ENCODE measurements at places on chromosomes 1 and 21.

DNA sequence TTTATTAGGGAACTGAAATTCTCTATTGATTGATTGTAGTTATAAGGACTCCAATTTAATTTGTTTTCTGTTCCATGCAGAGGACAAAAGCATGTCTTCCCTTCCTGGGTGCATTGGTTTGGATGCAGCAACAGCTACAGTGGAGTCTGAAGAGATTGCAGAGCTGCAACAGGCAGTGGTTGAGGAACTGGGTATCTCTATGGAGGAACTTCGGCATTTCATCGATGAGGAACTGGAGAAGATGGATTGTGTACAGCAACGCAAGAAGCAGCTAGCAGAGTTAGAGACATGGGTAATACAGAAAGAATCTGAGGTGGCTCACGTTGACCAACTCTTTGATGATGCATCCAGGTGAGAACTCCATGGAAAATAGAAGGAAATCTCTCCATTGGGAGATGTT, 1.5 kb downstream of the SETDB1 start:
- DNase-seq: no peak

GRCh38 chr21:40173816-40174215, 306.6 kb downstream of the PCP4 start:
- no peak for DNase-seq

DNA sequence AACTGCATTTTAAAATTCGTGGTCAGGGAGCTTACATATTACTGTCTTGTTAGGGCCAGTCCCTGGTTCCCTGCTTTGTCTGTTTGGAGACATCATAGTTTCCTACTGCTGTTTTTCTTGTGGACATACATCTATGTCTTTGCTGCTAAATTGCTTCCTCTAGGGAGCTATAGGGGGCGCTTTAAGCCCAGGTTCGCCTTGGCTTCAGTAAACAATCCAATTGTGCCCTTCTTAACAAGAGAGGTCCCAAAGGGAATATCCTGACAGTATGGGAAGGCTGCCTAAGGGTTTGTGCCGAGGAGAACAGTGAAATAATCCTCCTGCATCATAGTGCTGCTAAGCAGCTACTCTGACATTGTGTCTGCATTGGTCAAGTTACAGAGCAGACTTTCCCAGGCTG, 112.5 kb downstream of the USH2A start:
- DNase-seq: peak; percentile 86

- DNase-seq: peak; percentile 59
Observed at GRCh38 chr1:53198241-53198651, 1.6 kb downstream of the CPT2 start.

DNA sequence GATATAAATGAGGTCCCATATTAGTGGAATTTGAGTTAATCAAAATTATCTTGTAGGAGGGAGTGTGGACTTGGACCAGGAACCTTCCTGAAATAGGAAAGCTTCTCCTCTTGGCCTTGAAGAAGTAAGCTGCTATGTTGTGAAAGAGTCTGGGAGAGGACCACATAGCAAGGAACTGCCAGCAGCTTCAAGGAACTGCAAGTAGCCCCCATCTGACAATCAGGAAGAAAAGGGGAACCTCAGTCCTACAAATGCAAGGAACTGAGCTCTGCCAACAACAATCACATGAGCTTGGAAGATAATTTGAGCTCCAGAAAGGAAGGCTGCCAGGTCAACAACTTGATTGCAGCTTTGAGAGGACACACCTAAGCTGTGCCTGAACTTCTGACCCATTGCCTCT, 8.2 kb upstream of the PRMT6 start:
- DNase-seq: no peak

DNA sequence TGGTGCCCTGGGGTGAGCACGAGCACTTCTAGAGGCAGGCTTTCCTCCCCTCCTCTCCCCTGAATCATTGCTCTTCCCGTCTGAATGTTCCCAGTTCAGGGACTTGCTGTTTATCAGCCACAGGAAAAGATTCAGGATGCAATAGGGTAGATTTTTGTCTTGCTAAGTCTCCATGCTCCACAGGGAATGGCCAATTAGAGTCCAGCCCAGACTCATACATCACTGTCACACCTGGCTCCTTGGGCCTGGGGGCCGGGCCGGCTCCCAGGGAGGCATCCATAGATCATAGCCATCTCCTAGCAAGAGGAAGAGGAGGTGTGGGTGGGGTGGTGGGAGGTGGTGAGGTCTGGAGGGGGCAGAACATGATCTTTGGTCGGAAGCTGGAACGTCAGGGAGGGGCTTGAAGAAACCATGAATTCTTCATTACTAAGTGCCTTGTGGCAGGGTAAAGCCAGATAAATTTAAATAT, 83.4 kb downstream of the LRRN2 start:
- no peak for DNase-seq

- DNase-seq: no peak
Observed at GRCh38 chr1:83746234-83746633, 252.7 kb downstream of the TTLL7 start.

DNA sequence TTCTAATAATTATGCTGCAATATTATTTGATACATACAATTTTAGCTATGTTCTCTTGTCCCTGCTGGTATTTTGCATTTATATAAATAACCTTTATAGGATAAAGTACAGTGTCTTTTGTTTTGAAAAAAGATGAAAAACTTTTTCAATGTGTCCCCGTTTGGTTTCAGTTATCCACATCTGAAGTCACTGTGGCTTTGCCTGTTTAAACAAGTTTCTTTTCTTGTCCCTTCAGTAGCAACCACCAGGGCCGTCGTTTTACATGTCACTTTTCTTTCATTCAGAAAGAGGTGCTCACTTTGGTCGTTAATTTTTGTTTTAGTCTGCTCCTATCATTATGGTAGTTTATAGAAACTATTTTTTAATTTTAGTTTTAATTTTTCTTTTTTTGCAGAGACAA, 41.4 kb downstream of the RABGAP1L start:
- no peak for DNase-seq

- no peak for DNase-seq
Observed at GRCh38 chr21:31795992-31796391, 64.1 kb upstream of the SCAF4 start.

DNA sequence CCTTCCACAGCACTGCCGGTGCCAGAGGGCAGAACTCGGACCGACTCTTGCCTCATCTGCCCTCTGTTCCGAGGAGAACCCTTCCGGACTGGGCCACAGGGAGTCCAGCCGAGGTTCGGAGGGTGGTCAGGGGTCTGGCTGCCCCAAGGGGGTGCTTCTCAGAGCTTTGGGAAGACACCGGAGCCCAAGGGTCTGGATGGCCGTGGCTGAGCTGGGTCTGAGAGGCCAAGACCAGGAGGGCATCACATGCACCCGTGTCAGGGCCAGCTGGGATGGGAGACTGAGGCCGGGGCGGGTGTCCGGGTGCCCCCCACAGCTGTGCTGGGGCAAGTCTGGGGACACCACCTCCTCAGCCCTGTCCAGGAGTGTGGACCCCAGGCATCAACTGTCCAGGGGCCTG, 51.1 kb downstream of the SLX9 start:
- DNase-seq: no peak

DNA sequence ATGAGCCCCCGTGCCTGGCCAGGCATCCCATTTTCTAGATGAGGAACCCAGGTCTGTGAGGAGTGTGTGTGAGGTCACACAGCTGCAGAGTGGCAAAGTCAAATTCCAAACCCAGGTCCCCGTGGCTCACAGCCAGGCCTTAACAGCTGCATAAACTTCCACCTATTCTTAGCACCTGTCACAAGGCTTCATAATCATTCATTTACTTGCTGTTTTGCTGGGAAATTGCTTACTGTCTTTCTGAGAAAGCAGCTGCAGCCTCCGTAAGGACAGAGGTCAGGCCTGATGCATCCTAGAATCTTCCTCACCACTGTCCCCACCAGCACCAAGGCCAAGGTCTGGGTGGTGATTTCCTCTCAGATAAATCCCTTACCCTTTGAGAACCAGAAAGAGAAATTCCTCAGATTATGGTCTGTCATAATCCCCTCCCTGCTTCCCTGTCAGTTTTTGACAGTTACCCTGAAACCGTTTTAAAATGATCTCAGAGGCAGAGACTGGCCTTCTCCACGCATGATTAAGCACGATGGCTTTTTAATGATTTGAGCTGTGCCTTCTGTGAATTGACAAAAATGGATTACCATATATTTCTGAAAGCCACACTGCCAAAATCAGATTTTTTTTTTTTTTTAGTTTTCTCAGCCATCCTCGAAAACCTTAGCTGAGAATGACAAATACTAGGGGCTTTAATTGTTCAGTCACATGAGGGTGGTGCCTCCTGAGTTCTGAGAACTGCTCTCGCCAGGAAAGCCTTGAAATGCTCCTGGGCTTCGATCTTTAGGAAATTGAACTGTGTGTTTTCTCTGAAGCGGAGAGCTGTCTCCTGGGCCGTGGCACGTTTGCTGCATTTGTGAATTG, 70.0 kb upstream of the SELENON start:
- DNase-seq: no peak

GRCh38 chr1:205438213-205439158, 16.6 kb upstream of the LEMD1 start:
- peak; percentile 84 for DNase-seq

GRCh38 chr1:222288053-222288452, 259.9 kb downstream of the HHIPL2 start:
- no peak for DNase-seq

DNA sequence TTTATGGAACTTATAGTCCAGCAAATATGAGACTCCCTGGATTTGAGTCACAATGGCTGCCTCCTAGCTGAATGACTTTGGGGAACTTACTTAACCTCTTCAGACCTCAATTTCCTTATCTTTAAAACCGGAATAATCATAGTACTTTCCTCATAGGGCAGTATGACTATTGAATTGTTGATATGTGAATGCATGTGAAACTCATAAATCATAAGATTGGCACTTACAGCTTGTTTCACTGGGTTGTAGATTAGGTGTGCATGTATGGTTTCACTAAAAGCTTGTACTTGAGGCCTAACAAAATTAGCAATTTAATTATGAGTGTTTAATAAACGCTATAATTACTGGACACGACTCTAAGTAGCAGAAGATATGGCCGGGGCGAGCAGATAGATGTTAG, 72.5 kb downstream of the ST6GALNAC5 start:
- DNase-seq: no peak

GRCh38 chr1:229900220-229900619, 166.8 kb upstream of the GALNT2 start:
- DNase-seq: no peak

DNA sequence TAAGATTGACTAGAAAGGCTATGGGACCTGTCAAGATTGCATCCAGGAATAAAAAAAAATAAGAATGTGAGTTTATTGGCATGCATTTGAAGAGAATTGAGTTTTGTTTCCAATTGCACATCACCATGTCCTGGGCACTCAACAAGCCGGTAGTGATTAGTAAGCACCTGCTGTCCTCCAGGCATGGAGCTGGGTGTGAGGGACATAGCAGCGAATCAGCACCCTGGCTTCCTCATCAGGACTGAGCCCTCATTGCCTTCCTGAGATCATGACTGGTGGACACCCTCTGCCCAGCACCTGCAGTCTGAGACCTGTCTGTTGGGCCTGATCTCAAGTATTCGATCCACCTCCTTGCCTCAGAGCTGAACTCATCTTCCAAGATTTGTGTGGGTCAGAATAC, 26.8 kb downstream of the S100A6 start:
- no peak for DNase-seq

GRCh38 chr1:198932351-198932991, 293.6 kb downstream of the PTPRC start:
- DNase-seq: peak; percentile 37

DNA sequence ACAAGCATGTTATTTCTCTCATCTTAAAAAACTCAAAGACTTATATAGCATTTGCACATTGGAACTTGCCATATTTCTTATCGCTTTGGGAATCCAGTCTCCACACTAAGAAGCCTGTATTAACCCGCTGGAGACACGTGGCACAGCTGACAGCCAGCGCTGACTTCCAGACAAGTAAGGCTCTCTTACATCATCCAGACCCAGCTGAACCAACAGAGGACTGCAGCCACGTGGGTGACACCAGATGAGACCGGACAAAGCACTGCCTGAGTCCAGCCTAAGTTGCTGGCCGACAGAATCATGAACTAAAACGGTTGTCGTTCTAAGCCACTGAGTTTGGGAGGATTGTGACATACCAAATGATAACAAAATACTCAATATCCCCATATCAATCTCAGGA, 6.3 kb upstream of the CD247 start:
- no peak for DNase-seq

DNA sequence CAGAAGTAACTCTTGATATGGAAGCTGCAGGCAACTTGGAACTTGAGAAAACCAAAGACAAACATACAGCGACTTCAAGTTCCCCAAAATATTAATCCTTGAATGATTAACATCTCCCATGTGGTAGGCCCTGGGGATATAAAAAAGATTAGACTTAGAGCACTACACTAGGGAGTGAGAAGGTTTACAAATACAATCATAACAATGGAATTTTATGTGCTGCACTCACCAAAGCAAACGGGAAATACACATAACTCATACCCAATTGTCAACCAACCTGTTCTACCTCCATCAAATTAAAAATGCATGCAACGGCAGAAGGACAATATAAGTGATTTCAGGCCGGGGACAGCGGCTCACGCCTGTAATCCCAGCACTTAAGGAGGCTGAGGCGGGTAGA, 3.7 kb downstream of the SMYD3 start:
- peak; percentile 7 for DNase-seq

GRCh38 chr21:42285569-42286245, 29.5 kb downstream of the TFF3 start:
- DNase-seq: no peak

GRCh38 chr1:18387307-18387706, 93.4 kb upstream of the KLHDC7A start:
- no peak for DNase-seq

- no peak for DNase-seq
Observed at GRCh38 chr1:218991089-218991488, 182.6 kb upstream of the LYPLAL1 start.

GRCh38 chr21:28393279-28393678, 599.4 kb downstream of the LTN1 start:
- DNase-seq: no peak

DNA sequence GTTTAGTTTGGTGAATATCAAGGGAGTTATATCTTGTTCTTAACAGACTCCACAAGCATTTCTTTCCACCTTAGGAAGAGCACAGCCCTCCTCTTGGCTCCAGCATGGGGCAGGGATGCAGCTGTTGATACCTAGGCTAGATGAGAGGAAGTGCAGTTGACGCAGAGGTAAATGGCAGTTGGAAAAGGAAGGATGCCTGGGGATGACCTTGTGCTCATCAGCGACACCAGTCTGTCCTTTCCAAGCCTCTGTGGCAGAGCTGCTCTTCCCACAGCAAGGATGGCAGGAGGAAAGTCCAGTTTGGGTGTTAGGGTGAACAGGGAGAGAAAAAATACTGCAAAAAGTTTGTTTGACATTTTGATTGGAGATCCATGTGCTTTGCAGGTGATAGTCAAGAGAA, 6.2 kb downstream of the PROX1 start:
- DNase-seq: no peak

- peak; percentile 81 for DNase-seq
Observed at GRCh38 chr1:246001142-246001836, 505.8 kb downstream of the SMYD3 start.

- no peak for DNase-seq
Observed at GRCh38 chr1:6373961-6374720, 19.4 kb downstream of the ACOT7 start.

DNA sequence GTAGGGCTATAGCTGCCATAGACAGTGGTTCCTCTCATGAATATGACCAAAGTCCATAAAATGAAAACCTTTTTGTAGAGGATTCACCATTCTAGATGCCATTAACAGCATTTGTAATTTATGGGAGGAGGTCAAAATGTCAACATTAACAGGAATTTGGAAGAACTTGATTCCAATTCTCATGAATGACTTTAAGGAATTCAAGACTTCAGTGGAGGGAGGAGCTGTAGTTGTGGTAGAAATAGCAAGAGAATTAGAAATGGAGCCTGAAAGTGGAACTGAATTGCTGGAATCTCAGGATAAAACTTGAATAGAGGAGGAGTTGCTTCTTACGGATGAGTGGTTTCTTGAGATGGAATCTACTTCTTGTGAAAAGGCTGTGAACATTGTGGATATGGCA, 65.4 kb upstream of the ESRRG start:
- DNase-seq: no peak

Measured in choroid plexus epithelial cell (primary cell).